ENCODE measurements at places on chromosomes 3 and 15.

DNA sequence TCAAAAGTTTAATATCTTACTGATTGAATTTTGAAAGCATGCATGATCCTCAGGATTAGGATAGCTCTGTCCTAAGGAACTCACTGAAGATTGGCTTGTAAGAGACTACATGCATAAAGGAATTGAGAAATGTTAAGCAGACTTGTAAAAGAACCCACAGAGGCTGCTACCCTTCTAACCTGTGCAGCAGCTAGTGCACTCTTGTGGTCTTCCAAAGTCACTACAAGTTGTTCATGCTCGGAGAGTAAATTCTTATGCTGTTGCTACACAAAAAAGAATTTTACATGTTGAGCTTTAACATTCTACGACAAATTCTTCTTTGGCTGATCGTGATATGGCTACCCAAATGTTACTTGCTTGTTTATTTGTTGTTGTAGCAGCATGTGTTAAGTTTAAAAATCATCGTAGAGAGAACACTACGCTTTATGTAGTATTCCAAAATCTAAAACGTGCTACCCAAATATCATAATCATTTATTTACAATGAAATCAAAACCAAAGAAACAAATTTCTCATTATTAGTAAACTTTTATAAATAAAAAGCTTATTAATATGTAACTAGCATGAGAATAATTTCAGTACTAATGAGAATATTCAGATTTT lies 55.0 kb downstream of the GOLIM4 start:
- no peak for DNase-seq

DNA sequence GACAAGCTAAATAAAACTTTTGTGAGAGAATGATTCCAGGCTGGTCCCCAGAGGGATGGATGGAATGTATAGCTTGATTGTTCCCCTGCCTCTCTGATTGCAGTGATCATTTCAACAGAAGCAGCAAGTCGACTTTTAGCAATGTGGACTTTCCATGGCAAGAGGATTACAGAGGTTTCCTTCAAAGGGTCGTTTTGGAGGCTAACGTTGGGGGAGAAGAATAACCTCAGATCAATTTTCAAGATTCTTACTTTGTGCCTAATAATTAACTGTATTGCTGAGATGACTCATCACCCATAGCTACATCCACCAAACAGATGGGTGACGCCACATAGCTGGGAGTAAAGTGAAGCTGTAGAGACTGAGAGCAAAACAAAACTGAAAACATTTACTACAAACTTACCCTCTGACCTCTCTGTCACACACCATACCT lies 79.9 kb downstream of the GTPBP8 start:
- no peak for DNase-seq

GRCh38 chr15:39468828-39469227 lies 112.1 kb upstream of the THBS1 start:
- no peak for DNase-seq

DNA sequence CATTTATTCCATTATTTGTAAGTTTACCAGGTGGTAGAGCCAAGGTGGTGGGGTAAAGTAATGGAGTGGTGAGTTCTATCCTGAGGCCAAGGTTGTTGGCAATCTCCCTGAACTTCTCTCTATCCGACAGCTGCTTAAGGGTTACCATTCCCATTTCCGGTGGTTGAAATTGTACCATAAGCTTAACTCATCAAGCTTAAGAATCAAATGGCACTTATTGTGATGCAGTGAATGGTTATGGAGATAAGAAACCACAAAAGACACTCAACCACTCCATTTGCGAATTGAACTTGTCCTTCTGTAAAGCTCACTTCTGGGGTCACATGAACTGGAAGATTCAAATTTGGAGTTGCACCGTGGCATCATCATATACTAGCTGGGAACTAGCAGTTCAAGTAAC lies 287.4 kb upstream of the SLCO3A1 start:
- no peak for DNase-seq

GRCh38 chr15:70578196-70578595 lies 185.2 kb downstream of the UACA start:
- DNase-seq: no peak

DNA sequence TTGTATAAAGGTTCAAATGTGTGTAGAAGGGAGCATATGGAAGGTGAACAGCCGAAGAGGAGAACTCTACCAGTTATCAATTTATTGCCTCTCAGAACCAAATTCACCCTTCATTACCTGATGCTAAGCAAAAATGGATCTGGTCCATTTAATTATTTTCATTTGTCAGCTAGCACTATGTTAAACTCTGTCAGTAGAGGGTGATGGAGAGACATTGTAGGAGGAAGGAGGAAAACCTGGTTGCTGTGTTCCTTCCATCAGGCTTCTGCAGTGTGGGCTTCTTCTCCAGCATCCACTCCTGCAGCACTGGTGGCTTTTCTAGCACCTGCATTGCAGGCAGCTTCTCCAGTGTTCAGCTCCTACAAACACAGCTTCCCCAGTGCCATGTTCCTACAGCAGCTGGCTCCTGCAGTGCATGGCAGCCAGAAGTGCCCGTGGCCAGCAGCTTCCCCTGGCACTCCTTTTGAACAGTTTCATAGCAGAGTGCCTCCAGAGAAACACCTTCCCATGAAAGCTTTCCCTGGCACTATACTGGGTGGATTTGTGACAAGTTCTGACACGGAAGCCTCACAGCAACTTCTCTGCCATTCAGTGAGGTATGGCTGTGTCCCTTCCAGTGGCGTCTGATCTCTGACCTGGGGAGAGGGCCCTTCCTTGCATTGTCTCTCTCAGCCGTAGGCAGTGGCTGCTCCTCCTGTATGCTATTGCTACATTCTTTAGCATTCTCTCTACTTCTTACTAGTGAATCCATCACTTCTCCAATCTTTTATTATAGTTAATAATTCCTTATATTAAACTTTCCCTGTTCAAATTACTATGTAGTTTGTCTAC lies 14.6 kb upstream of the IL17RD start:
- no peak for DNase-seq

GRCh38 chr3:165984589-165984988 lies 147.4 kb upstream of the BCHE start:
- DNase-seq: no peak

DNA sequence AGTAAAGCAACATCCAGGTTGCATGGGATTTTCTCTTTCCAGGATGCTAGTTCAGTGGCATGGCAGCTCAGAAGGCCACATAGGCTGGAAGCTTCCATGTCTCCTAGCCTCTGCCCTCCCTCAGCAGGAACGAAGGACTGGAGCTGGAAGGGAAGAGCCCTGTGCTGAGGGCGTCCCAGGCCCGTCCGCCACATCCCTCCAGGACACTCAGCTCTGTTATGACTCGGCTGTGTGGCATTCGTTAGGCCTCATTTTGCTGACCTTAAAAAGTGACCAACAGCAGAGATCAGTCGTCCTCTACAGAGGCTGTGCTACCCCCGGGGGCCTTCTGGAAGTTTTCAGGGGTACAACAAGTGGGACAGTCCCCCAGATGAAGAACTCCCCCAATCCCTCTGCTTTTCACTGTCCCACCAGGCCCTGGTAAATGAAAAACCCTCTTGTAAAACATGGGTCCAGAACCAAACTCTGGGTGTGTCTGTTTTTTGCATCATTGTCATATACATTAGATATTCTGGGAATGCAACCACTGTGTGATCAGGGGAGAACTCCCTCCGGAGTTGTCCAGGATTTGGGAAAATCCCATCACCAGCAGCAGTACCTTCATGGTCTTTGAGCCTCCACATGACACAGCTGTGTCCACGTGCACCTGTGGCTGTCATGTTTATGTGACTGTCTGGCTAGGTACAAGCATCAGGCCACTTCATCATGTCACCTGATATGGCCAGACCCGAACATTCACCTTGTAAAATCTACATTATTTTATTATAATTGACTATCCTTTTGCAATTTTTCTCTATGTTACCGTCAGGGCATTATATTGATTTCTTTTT lies 149.9 kb downstream of the OR4M2 start:
- DNase-seq: no peak

GRCh38 chr3:122233101-122233952 lies 49.9 kb downstream of the CASR start:
- DNase-seq: no peak

DNA sequence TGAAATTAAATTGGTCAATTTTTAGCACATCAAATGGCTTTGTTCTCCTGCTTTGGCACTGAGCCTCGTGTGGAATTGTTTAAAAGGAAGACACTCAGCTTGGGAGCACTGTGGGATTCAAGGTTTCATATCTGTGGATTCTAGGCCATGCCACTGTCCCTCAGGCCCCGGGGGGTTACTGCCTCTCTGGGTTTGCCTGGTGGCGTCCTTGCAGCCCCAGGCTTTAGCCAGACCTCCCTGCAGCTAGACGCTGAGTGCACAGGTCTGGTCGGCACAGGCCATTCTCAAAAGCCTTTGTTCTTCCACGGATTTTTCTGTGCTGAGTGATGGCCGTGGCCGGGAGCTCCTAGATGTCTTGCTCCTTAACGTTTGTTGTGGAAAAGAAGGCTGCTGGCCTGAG lies 76.2 kb downstream of the CACNA2D3 start:
- no peak for DNase-seq

DNA sequence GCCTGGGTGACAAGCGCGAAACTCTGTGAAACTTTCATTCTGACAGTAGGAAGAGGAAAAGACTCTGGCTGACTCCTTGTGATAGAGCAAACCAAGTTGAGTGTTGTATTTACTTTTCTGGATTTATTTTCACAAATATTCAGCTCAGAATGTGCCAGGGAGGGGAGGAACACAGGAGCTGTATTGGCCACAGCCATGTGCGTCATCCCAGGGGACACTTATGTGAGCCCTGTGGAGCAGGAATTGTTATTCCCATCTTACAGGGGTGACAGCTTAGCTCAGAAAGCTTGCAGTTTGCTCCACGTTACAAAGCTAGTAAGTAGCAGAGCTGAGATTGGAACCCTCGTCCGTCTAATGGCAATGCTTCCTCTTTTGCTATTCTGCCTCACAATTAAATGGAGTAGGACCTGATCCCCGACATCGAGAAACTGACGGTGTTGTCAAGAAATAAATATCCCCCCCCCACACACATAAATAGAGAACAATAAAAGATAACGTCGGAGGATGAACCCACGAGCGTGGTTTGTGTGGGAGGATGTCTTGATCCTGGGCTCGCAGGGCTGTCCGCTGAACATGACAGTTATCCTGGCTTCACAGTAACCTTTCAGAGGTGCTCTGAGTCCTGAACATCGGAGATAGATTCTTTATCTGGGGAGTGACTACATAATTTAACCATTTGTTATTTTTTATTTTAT lies 151.6 kb upstream of the CTDSPL start:
- DNase-seq: no peak

- DNase-seq: no peak
Observed at GRCh38 chr15:51368751-51369450, 27.4 kb downstream of the GLDN start.

DNA sequence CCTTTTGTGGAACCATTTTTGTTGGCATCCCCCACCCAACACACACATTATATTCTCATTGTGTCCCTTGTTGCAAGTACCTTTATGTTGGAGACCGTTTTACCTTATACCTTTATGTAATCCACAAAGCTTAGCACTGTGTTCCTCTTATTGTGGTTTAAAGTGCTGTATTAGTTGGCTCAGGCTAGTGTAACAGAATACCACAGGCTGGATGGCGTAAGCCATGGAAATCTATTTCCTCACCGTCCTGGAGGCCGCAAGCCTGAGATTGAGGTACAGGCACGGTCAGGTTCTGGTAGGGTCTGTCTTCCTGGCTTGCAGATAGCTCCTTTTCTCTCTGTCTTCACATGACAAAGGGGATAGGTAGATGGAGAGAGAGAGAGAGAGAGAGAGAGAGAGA lies 302.8 kb downstream of the ROBO2 start:
- no peak for DNase-seq

DNA sequence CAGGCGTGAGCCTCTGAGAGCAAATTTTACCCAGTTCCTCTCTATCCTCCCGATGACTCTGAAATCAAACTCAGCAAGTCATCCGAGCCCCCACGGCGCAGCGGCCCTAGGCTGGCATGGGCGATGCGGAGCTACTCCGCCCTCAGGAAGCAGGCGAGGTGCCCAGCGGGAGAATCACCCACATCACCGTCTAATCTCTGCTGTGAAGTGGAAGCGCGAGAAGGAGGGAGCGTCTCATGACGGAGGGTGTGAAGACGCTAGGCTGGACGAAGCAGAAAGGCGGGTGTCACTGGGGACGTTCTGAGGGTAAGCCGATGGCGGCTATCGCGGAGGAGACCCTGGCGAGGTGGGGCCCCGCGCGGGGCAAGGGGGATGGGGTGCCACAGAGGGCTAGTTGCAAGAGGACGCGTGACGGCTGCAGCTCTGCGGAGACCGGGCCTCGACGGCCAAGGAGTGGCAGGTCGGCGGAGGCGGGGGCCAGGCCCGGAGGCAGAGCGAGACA lies 9.1 kb upstream of the GNAI2 start:
- peak; percentile 30 for DNase-seq

DNA sequence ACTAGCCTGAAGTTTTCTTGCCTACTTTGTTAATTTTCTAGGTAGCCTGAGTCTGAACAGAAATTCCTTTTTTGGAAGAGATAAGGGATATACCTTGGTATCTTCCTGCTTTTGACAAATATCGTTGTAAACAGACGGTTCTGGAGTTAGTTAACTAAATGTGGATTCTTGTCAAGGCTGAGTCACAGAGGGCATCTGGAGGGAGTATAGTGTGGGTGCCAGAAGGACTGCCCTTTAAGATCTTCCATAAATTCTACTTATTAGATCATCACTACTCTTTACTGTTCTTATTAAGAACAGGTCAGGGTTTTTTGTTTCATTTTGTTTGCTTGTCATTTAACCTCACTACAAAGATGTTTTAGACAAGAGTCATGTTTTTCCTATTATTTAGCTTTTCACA lies 125.3 kb upstream of the SKOR1 start:
- no peak for DNase-seq

- DNase-seq: no peak
Observed at GRCh38 chr3:25945836-25946235, 155.9 kb downstream of the OXSM start.

DNA sequence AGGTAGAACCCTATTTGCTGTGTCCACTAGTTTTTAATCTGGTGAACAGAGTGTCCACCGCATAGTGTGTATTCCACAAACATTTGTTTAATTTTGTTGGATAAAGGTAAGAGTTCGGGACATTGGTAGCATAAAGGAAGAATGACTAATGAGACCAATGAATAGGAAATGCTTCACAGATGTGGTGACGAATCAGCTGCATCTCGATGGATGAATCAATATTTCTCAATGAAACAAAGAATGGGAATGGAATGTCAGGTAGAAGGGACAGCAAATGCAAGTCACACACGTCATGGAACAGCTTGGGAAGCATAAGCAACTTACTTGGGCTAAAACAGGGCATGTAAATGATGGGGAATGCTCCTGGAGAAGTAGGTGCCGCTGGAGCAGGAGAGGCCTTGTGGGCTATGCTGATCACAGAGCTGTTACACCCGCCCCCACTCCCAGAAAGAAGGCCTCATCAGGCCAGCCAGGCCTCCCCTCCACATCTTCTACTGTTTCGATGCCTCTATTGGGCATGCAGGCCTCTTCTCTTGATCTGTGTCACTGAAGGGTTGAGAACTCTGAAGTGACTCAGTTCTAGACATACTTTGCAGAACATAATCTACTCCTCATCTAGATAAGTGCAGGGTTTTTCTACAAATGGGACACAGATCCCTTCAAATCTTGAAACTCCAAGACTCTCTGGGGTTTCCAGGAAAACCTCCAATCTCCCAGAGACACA lies 120.0 kb upstream of the GADL1 start:
- DNase-seq: no peak

GRCh38 chr3:177451301-177451750 lies 254.0 kb upstream of the TBL1XR1 start:
- DNase-seq: no peak

- DNase-seq: no peak
Observed at GRCh38 chr15:34716111-34716510, 38.7 kb downstream of the GJD2 start.
